Testis (tissue), 5 donors: ENCODE measurements at places on chromosomes 2 and 18. TPM values are rescaled to one million over a fixed set of nuclear protein-coding genes. Genes with fewer than 3 reads are reported as not detected.

- peak; percentile 57 for DNase-seq
These were observed 11.1 kb upstream of the CYS1 start for GRCh38 chr2:10091182-10091888.

DNA sequence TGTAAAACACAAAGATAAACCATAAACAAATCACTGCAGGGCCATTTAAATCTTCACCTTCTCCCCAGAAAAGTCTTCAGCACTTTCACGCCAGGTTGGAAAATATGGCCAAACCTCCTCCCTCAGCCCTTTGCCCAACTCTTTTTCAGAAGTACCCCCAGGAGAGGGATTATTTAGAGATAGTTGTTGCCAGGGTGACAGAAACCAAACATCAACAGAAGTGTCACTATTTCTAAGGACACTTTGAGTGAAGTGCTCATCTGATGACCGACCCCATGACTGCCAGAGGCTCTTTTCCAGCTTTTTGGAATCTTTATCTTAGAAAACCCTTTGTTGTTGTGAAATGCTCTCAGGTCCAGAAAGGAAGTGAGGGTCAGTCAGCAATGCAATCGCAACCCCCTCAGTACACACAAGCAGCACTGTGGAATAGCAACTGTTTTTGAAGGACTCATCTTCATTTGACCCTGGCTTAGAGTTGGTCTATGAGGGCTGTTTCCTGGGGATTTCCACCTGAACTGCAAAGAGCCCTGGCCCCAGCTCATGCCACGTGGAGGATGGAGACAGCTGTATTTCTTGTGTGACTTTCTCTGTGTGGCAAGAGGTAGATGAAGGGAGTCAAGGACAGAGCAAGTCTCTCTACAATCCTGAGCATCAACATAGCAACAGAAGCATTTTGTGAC lies 114.0 kb upstream of the STON1 start:
- no peak for DNase-seq

DNA sequence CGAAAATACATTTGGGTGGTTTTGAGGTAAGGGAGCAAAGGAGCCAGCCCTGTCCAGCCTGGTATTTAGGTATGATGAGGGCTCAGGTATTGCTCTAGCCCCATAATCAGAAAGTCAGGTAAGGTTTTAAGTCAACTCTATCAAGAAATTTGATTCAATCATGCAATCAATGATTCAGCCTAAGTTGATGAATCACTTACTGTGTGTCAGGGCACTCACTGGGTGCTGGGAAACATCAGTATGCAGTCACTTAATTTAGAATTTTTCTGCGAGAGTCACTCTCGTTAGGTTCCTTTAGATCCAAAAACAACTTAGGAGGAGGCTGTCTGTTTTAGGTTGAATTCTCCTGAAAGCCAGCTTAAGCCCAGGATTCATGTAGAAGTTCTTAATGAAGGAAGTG lies 17.7 kb upstream of the SERPINB2 start:
- no peak for DNase-seq

GRCh38 chr2:27640722-27641245 lies 11.9 kb downstream of the GPN1 start:
- no peak for DNase-seq

DNA sequence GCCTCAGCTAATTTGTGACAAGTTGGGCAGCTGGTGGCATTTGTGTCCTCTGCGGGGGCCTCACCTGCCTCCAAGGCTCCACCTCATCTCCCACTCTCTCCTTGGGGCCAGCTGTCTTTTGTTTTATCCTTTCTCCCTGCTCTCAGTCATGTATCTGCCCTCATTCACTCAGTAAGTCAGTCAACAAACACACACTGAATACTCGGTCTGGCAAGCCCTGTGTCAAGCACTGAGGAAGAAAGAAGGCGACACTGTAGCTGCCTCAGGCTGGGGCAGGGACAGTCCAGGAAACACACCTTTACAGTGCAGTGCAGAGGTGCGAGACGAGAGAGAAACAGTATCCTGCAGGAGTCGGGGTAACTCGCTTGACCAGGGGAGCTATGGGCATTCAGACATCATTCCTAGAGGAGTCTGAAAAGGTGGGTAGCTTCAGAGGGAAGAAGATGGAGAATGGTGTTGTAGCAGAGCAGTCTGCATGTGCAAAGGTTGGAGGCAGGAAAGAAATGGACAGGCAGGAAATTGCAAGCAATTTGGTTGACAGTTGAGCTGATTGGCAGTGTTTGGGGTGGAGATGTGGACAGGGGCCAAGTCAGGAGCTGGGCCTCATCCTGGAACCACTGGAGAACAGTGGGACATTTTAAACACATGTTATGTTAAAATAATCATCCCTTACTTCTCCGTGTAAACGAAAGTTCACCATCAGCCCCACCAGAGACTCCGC lies 34.9 kb downstream of the SCTR start:
- DNase-seq, result no peak

- no peak for DNase-seq
These were observed 22.5 kb downstream of the ALS2 start for GRCh38 chr2:201758234-201758633.

GRCh38 chr2:9640403-9641104 lies 9.8 kb upstream of the YWHAQ start:
- no peak for DNase-seq

GRCh38 chr18:24231773-24232735 lies 93.2 kb downstream of the CABYR start:
- DNase-seq, result peak; percentile 20

- DNase-seq, result no peak
These were observed 151.1 kb downstream of the GALNT1 start for GRCh38 chr18:35732636-35733035.

GRCh38 chr18:79588636-79589481 lies 90.7 kb upstream of the CTDP1 start:
- peak; percentile 90 for DNase-seq

GRCh38 chr2:69709290-69709689 lies 32.6 kb upstream of the ANXA4 start:
- DNase-seq, result no peak

- no peak for DNase-seq
These were observed 414.3 kb downstream of the ZNF804A start for GRCh38 chr2:185012643-185013042.

DNA sequence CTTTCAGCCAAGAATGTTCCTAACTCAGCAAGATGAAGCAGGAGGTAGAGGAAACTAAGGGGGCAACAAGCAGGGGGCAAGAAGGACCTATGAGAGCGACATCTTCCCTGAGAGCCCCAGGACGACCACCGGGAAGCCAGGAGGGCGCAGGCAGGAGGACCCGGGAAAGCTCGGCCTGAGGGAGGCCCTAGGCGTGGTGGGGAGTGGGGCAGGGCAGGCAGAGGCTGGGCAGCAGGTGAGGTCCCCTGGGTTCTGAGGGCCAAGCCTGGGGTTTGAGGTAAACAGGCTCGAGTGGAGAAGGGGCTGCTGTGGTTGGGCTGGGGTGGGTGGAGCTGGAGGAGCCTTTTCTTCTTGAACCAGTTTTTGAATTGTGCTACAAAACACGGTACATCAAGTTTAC lies 1.3 kb upstream of the ALPI start:
- no peak for DNase-seq

DNA sequence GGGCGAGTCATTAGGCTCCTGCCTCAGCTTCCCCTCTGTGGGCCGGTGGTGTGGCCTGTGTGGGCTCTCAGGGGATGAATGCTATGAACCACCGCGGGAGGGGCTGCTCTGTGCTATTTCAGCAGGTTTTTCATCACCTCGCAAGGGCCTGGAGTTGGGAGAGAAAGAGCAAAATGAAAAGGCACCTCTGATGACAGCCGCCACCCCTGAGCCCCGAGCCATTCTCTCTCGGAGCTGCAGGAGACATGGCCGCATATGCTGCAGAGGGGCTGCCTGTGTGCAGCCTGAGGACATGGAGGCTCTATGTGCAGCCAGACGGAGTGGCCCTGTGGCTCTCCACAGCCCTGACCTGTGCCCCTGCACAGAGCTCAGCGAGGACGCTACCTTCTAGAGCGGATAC lies 96.2 kb upstream of the CTDP1 start:
- no peak for DNase-seq

DNA sequence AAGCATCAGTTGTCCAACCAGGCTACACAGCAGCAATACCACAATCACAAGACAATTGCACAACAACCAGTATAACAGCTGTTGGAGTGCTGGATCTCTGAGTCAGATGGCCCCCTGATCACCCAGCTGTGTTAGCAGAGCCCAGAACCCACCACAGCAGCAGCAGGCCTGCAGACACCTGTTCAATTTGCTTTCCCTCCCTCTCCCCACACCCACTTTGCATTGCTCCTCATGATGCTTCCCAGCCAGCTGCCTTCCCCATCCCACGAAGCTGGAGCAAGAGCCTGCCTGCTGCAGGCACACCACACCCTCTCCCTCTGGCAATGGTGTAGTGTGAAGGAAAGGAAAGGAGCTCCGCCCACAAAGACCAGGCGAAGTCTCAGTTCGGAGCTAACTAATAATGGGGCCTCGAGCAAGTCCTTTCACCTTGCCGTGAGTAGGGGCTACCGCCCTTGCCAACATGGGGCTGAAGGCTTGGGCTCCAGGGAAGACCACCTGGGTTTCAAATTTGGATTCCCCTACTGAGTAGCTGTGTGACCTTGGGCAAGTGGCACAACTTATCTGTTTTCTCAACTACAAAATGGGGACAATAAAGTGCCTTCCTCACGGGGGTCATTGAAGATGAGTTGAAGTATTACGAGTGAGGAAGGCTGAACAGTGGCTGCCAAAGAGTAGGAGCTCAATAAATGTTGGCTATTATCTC lies 19.4 kb upstream of the ZBTB7C start:
- no peak for DNase-seq

- DNase-seq, result no peak
These were observed 4.3 kb upstream of the EFHD1 start for GRCh38 chr2:232629129-232629475.

DNA sequence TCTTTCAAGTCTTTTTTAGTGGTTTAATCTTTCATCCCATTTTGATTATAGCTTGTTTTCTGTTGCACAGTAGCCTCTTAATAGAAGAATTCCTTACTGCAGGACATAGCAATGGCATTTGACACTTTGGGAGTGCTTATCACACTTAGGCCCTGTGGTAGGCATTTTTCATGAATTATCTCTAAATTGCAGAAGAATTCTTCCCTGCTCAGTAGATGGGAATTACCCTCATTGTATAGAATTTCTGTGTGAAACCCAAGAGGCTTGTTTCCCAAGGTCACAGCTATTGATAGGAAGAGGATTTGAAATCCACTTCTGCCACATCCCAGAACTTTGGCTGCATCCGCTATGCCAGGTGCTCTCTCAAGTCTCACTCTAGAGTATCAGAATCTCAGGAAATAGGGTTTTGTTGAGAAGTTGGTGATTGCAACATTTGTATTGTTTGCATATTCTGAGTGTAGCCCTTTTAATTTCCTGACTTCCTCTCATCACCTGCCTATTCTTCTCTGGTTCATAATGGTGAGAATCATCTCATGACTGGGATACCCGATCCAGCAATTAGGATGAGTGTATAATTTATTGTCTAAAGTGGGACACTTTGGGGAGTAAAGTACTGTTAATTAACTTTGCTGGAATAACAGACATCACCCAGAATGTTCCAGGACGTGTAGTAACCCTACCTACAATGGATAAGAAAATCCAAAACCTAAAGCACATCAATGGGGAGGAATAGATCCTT lies 255.2 kb upstream of the RASGRP3 start:
- DNase-seq, result no peak

DNA sequence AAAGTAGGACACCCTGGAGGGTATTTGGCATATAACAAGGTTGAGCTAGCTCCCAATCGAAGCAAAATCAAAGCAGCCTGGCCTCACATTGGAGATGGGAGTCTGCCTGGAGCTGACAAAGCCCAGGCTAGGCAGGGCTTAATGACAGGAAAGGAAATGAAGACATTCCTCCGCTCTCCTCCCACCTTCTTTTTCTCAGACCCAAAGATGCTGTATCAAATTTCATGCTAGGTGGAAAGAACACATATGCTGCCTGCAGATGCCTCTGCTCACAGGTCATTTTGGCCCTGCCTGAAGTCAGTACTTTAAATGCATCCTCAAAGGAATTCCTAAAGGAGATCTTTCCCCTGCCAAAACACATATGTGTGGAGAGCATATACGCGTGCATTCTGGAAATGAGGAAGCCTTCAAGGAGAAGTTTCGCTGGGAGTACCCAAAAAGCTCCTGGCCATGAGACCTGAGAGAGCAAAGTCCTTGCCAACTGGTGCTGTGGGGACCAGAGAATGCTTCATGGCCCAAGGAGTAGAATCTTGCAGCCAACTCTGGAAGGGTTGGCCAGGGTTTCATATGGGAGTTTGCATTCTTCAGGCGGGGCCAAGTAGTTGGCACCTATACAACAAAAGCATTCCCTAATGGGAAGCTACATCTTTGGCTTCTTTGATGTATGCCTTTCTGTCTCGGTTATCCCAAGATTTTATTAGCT lies 88.0 kb downstream of the AQP4 start:
- no peak for DNase-seq

- no peak for DNase-seq
These were observed 9.5 kb downstream of the SESTD1 start for GRCh38 chr2:179255129-179255528.

DNA sequence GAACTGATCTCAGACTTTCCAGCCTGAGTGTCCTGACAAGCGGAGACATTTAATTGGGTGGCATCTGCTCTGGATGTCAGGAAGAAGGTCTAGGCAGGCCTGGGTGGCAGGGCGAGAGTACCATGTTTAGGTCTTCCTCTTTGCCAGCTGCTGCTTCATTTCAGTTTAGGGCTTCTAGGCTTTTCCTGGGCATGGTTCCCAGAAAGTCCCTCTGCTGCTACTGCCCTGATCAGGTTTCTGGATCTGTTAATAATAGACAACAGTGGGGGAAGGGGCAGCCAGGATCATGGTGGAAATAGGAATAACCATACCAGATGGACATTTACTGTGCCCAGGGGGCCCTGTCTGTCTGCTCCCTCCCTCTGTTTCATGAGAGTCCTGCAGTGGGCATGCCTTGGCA lies 2.3 kb upstream of the PLCD4 start:
- peak; percentile 18 for DNase-seq

GRCh38 chr18:80210312-80211083 lies 36.8 kb downstream of the PARD6G start:
- DNase-seq, result no peak

- DNase-seq, result no peak
These were observed 67.3 kb upstream of the CSRNP3 start for GRCh38 chr2:165402162-165402561.

DNA sequence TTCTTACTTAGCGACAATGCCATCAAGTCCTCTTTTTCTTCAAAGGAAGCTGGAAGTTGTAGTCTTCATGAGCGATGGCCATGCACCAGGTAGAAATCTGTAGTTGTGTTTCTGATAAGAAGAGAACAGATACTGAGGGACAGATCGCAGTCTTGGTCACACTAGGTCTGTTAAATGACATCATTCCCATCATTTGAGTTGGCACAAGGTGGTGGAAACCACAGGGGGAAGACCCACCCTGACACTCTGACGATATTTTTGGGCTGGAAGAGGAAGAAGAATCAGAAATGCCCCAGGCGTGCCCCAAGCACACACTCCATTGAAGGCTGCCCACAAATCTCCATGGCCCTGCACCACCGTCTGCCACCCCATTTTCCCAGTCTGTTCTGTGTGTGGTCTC lies 89.0 kb upstream of the BOD1L2 start:
- no peak for DNase-seq

- no peak for DNase-seq
These were observed 1362.2 kb upstream of the TMEFF2 start for GRCh38 chr2:193556766-193557470.

Gene SH2D6
- polyA plus RNA-seq, result 15.9 TPM

Gene SERPINB3
- 2.4 TPM for polyA plus RNA-seq

Gene ICOS
- 0.91 TPM for polyA plus RNA-seq

Gene AQP12A
- polyA plus RNA-seq, result not detected

Gene PLCL1
- polyA plus RNA-seq, result 2.6 TPM

Gene PNPT1
- 16.8 TPM for polyA plus RNA-seq

Gene MYO7B
- polyA plus RNA-seq, result 4.2 TPM
